ENCODE measurements at places on chromosomes 11 and 22.

DNA sequence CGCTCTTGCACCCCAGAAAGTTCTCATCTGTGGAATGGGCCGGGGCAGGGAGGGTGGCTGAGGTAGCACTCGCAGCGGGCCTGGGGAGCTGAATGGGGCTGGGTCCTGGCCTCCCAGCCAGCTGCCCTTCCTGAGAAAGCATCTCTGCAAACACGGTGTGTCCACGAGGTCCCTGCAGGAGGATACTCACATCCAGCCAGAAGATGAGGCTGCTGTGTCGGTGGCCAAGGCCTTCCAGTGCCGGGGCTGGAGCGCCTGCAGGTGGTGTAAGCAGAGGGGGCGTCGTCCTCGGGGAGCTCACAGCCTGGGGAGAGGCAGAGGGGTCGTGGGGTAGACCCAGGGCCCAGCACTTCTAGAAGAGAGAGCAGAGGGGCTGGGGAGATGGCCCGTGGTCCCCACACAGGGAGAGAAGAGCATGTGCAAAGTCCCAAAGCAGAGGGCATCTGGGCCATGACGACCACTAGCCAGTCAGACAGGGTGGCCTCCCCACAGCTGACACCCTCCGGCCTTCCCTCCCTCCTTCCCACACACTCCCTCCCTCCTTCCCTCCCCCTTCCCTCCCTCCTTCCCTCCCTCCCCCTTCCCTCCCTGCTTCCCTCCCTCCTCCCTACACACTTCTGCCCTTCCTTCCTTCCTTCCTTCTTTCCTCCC is 97.9 kb downstream of the WNT7B start:
- DNase-seq = no peak

- DNase-seq = no peak
Observed at GRCh38 chr11:57144531-57145320, 37.0 kb upstream of the LRRC55 start.

DNA sequence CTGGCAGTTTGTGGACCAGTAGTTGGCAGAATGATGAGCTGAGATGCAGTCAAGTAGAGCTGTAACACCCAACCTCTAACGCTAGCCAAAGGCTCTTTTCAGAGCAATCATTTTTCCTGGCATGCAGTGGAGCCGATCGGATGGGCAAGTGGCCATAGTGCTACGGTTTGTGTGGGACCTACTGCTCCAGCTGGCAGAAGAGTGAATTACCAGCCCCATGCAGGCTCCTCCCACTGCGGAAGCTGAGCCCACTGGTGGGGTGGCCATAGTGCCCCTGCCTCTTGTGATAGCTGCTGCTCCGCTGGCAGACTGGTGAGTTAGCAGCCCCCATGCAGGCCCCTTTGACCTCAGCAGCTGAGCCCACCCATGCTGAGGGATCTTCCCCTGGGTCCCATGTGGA is 27.0 kb upstream of the SC5D start:
- DNase-seq = no peak

GRCh38 chr11:61947486-61948210 is 2.5 kb upstream of the BEST1 start:
- no peak for DNase-seq

DNA sequence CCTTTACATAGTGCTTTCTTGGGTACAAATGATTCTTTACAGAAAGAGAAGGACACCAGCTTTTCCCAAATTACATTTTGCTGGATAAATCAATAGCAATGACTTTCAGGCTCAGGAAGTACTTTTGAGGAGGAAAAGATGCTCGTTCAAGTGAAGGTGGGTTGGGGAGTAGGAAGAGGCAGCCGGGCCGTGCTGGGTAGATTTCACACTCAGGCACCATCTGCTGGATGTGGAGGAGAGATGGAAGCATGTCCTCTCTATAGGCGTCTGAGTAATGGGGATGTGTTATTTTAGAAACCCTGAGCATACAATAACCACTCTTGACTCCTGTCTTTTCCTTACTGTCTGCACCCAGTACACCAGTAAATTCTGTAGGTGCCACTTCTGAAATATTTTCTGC is 152.3 kb upstream of the LARGE1 start:
- DNase-seq = no peak

- DNase-seq = no peak
Observed at GRCh38 chr11:97751952-97752351, 1268.8 kb upstream of the CNTN5 start.

DNA sequence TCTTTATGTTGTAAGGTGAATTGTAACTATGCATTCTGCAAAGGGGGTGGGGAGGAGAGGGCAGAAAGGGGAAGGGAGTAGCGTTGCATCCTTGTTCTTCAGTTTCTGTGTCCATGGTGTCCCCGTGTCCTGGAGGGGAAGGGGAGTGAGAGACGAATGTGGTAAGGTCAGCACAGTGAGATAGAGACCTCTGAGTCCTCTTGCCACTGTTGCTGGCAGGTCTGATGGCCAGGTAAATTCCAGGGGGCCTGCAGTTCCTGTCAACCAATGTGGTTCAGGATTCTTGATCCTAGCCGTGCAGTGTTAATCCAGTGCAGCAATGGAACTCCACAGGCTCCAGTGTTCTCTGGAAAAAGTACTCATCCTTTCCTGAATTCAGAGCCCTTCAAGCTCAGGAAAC is 14.6 kb upstream of the ADSL start:
- DNase-seq = no peak

DNA sequence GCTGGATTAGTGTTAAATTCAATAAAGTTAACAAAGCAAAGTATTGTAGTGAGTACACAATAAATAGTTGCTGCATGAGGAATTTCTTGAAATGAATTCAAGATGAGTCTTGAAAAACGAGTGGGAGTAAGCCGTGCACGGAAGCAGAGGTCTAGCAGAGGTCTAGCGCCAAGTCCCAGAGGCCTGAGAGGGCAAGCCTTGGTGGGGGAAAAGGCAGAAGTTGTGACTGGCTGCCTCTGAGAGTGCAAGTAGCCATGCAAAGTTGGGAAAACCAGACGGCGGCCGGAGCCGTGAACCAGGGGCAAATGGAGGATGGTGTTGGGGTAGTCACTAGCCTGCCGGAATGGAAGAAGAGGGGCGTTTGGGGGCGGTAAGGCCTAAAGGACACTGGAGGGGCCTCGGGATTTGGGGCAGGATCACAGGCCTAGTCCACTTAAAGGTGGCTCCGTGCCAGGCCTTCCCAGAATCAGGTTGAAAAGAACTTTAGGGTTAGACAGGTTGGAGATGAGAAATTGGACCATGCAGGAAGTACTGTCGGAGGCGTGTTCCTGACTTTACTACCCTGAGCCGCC is 379 bp upstream of the SLC3A2 start:
- peak; percentile 56 for DNase-seq

DNA sequence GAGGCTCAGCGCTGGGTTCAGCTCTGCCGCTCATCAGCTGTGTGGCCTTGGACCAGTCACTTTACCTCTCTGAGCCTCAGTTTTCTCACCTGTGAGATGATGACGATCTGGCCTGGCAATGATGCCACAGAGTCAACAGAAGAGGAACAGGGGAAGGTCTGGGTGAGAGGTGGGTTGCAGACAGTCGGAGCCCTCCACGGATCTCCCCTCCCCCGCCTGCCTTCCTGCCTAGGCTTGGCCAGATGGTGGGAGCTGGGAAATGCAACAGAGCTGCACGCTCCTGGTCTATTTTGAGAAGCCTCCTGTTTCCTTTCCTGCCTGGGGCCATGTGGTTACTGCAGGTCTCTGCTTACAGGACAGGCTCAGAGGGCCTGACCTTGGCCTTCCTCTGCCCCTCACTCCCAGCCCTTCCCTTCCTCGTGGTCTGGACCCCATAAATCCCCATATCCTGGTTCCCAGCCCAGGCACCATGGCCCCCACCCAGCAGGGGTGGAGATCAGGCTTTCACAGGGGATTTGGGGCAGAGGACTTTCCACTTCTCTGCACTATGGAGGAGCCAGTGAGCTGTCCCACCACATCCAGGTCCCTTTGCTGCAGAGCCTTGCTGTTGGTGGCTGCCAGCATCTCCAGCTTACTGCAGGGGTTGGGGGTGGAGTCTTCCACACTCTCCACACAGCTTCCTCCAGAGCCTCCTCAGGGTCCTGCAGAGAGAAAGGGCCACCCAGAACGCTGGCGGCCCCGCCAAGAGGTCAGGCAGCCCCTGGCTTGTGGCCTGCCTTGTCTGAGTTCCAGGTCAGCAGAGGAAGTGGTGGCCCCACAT is 46.9 kb downstream of the C11orf96 start:
- DNase-seq = no peak

- DNase-seq = no peak
Observed at GRCh38 chr11:100229086-100229485, 458.0 kb upstream of the ARHGAP42 start.

GRCh38 chr11:10655227-10655626 is 38.3 kb downstream of the IRAG1 start:
- DNase-seq = no peak

DNA sequence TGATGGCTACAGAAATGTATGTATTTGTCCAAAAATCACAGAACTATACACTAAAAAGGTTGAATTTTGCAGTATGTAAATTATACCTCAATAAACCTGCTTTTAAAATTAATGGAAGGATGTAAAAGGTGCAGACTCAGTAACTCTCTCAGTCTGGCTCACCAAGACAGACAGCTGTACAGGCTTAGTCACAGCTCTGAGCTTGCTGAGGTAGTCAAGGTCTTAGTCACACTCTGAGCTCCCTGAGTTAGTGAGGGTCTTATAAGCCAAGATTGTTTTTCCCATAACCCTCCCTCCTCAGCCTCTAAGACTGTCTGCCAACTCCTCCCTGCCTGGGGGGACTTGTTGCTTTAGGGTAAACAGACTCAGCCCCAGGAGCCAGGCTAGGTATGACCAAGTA is 59.3 kb upstream of the IZUMO1R start:
- no peak for DNase-seq

- DNase-seq = no peak
Observed at GRCh38 chr22:25816522-25817059, 74.6 kb downstream of the MYO18B start.

GRCh38 chr22:48380016-48380665 is 1447.5 kb downstream of the BRD1 start:
- DNase-seq = no peak

DNA sequence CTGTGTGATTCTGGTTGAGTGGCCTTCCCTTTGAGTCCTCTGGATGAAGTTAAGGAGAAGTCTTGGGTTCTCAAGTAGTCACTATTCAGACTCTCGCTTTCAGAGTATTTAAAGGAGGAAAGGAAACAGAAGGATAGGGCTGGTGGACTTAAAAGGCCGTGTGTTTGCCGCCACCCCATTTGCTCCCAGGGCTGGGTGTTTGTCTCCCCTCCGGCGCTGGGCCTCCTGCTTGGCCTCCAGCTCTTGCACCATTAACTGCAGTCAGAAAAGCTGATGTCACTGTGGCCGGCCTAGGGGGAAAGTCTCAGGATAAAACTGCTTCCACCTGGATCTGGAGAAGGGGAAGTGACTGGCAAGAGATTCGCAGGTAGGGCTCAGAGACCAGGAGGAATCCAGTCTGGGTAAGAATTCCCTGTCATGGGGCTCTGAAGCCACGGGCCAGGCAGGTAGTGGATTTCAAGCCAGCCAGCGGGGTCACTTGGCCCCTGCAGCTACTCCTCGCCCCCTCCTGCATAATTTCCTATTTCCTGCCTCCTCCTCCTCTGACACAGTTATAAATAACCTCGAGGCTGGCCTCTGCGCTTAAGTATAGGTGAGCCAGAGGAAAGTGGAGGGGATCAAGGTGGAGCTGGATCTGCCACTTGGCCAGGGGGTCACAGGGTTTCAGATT is 17.1 kb downstream of the TIMP3 start:
- DNase-seq = no peak

- DNase-seq = no peak
Observed at GRCh38 chr11:132125988-132126871, 755.8 kb downstream of the NTM start.

- DNase-seq = no peak
Observed at GRCh38 chr11:45331839-45332238, 45.7 kb upstream of the SYT13 start.

GRCh38 chr11:60910711-60911380 is 3.1 kb upstream of the TMEM109 start:
- DNase-seq = no peak

DNA sequence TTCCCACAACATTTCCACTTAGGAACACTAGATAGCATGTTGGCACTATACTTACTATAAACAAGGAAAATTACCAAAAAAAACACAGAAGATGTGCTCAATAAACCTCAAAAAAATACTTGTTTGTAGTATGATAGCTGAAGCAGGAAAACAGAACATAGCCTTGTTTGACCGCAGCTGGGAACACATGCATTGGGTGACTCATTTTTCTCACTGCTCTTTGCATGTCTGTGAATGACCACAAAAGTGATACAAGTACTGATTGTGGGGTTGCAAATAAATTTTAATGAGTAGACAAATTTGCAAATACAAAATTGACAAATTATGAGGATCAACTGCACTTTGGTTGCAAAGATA is 22.8 kb upstream of the GUCY1A2 start:
- DNase-seq = no peak

DNA sequence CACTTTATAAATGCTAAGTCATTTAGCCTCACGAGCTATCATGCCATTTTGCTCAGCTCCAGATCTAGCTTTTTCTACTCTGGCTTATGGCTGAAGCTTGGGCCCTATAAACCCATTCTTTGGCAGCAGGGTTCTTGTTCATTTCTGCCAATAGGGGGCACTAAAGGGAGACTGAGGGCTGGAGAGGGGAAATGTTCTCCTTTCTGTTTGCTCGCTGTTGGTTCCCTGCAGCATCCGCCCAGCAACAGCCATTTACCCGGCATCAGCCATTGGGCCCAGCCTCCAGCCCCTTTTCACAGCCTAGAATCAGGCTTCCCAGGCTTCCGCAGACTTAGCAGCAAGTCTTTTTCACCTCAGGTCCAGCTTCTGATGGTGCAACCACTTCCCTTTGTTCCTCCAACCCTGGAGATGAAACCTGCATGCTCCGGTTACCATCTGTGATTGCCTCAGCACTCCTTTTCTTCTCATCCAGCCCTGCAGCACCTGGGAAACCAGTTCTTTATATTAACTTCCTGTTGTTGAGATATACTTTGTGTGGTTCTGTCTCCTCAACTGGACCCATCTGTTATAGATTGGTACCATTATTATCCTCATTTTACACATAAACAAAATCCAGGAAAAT is 4.2 kb upstream of the ME3 start:
- DNase-seq = no peak

DNA sequence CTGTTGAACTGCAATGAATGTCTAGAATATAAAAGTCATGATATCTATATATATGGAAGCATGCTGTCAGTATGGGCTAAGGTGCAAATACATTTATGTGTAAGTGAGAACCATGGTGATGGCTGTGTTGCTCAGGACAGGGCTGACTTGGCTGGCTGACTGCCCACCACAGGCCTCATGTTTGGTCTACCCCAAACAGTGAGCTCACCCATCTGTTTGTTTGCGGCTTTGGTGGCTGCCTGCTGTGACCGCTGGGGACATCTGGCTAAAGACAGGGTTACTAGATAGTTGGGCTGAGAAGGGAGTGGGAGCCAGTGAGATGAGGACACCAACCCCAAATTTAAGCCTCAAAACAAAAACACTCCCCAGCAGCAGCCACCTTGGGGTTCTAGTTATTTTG is 6.3 kb downstream of the CD44 start:
- no peak for DNase-seq

DNA sequence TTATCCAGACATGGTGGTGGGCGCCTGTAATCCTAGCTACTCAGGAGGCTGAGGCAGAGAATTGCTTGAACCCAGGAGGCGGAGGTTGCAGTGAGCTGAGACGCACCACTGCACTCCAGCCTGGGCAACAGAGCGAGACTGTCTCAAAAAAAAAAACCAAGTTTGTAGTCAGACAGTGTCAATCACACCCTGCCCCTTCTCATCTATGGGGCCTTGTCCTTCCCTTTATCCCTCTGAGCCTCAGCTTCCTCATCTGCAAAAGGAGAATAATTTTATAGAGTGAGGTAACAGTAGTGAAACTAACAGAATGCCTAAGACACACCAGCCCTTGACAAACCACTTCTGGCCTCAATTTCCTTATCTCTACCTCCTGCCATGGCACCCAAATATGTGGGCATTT is 10.7 kb downstream of the BCL9L start:
- DNase-seq = no peak

GRCh38 chr11:29781268-29781667 is 235.6 kb downstream of the KCNA4 start:
- DNase-seq = no peak

Measured in AG04450 (cell line).